Esophagus mucosa (tissue), 1 donor: ENCODE measurements at places on chromosomes 12 and 14. TPM values are rescaled to one million over a fixed set of nuclear protein-coding genes. Genes with fewer than 3 reads are reported as not detected.

TSPAN11 gene
- total RNA-seq: 0.72 TPM

ISM2 gene
- not detected for total RNA-seq

TAS2R42 gene
- not detected for total RNA-seq

SIRT4 gene
- total RNA-seq: 0.64 TPM

PLBD1 gene
- 56.5 TPM for total RNA-seq

IFNG-AS1 gene
- total RNA-seq: not detected

SUPT16H gene
- 40.3 TPM for total RNA-seq

GDF3 gene
- total RNA-seq: not detected

PTGER2 gene
- 0.40 TPM for total RNA-seq

TAS2R8 gene
- total RNA-seq: not detected

CACNA1C gene
- total RNA-seq: 1.1 TPM

INSM2 gene
- total RNA-seq: not detected

MANSC4 gene
- not detected for total RNA-seq

SCARB1 gene
- 10.2 TPM for total RNA-seq

DCAF11 gene
- total RNA-seq: 48.2 TPM

LBHD2 gene
- total RNA-seq: not detected

BHLHE41 gene
- total RNA-seq: 5.8 TPM

CEBPE gene
- not detected for total RNA-seq

CD163L1 gene
- total RNA-seq: 0.60 TPM

IL31 gene
- total RNA-seq: not detected
